ENCODE measurements at places on chromosomes 1 and 21.

GRCh38 chr21:35284199-35284598, 235.1 kb upstream of the RUNX1 start:
- no peak overlapping the region for H3K4me3 ChIP-seq
- DNase-seq, result no peak
- H3K27ac ChIP-seq, result no peak overlapping the region
- H3K4me1 ChIP-seq, result no peaks in the 10 kb centered on the region

DNA sequence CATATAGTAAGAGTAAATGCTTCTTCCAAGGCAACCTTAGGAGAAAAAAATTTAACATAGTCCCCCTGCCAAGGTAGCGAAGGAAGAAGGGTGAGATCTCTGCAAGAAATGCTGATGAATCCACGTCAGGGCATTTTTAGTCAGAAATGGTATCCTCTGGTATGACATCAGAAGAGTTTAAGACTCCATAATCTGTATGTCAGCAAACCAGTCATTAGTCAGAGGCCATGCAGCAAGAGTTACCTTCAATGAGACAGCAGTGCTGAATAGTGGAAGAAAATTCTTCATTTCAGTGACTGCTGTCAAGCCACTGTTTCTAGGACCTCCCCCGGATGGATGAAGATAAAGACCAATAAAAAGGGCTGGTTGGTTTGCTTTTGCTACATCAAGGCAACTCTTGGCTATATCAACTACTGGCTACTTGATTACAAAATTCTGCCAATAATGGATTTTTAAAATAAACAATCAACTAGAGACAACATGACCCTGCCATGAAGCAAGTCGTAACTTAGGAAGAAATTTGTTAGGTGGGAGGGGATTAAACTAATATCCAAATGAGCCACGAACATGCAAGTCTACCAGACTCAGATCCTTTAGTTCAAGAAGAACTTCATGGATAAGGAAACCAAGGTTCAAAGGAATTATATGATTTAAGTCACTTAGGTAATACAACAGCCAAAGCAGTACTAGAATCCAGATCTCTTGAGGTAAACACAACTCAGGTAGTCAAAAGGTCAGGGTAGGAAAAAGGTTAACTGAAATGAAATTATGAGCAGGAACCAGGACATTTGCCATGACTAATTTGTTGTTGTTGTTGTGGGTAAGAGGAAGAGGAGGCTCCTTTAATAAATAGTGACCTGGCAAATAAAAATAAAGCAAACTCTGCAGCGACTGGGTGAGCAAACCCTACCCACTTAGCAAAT, 25.6 kb upstream of the GUCA2A start:
- no peak overlapping the region for H3K4me3 ChIP-seq
- H3K27ac ChIP-seq, result no peak overlapping the region
- no peaks in the 10 kb centered on the region for H3K27me3 ChIP-seq
- DNase-seq, result no peak
- H3K4me1 ChIP-seq, result no peaks in the 10 kb centered on the region
- no peaks in the 10 kb centered on the region for H3K36me3 ChIP-seq

GRCh38 chr1:214402613-214403083, 121.7 kb downstream of the SMYD2 start:
- H3K27me3 ChIP-seq, result no peaks in the 10 kb centered on the region
- H3K27ac ChIP-seq, result no peak overlapping the region
- no peaks in the 10 kb centered on the region for H3K4me1 ChIP-seq
- no peaks in the 10 kb centered on the region for H3K36me3 ChIP-seq
- no peak overlapping the region for H3K4me3 ChIP-seq

DNA sequence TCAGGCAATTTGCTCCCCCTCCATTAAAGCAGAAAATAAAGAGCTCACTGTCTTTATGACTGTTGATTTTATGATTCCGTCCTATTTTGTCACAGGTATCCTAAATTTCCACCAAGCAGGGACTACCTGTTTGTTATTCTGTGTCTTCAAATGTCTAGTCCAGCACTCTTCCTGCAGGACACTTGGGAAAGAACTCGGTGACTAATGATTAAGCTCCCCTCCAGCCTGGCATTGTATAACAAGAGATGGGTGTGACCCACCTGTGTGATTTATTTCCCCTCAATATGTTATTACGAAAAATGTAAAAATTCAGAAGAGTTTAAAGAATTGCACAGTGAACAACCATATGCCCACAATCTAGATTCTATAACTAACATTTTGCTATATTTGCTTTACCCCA, 42.9 kb upstream of the LRRN2 start:
- peak overlapping the region; percentile 52 for H3K27ac ChIP-seq
- H3K36me3 ChIP-seq, result no peaks in the 10 kb centered on the region
- peaks cover 12% of the 10 kb centered on the region for H3K4me1 ChIP-seq
- DNase-seq, result no peak
- peaks cover 14% of the 10 kb centered on the region for H3K27me3 ChIP-seq

- no peak for DNase-seq
- H3K4me3 ChIP-seq, result no peak overlapping the region
- H3K27me3 ChIP-seq, result no peaks in the 10 kb centered on the region
- H3K4me1 ChIP-seq, result peaks cover 4% of the 10 kb centered on the region
- no peaks in the 10 kb centered on the region for H3K36me3 ChIP-seq
Measured at GRCh38 chr1:150484861-150485260, 2.4 kb upstream of the TARS2 start.

DNA sequence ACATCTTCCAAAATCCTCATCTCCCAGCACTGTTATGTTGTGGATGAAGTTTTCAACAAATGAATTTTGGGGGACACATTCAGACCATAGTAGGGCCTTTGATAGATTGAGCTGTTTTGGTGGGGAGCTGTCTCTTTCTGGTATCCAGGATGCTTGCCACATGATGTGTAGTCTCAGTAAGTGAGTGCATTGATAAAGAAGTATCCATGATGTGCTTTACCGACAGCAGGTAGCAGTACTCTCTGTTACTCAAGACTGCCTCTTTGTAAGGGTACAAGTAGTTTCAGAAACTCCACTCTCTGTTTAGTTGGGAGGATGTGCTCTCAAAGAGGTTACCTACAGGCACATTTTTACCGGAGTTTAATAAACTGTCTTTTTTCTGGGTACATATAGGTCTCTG, 26.5 kb downstream of the DYRK1A start:
- DNase-seq, result no peak
- no peak overlapping the region for H3K4me3 ChIP-seq
- H3K27me3 ChIP-seq, result no peaks in the 10 kb centered on the region
- H3K27ac ChIP-seq, result no peak overlapping the region

DNA sequence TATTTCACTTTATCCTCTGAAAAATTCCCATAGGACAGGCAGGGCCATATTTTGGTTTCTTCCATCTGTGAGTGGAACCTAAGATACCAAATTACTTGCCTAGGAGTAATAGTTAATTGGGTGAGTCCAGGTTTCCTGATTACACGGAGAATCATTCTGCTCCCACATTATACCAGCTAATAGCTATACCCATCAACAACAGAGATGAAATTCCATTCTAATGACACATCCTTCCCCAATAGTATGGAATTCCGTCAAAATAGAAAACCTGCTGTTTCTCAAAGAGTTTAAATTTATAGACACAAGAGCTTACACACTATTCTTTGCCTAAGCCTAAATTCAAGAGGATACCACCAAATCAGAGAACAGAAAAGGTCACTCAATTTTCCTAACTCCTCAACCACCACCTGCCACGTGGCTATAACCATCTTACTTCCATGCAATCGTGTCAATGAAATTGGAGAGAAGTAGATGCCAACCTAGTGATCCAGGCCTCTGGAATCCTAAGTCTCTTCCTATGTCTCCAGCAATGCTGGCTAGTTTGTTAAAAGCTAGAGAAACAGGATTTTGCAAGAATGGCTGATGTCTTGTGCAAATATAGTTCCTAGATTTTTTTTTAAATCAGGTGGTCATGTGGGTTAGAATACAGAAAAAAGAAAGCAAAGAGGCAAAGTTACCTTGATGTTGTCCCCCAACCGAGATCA, 6.2 kb downstream of the PPT1 start:
- no peak overlapping the region for H3K27ac ChIP-seq
- H3K36me3 ChIP-seq, result no peaks in the 10 kb centered on the region
- H3K4me3 ChIP-seq, result no peak overlapping the region
- no peak for DNase-seq

GRCh38 chr21:25029580-25029979, 577.7 kb downstream of the MRPL39 start:
- H3K4me3 ChIP-seq, result no peak overlapping the region
- no peak overlapping the region for H3K27ac ChIP-seq
- no peaks in the 10 kb centered on the region for H3K4me1 ChIP-seq
- no peaks in the 10 kb centered on the region for H3K27me3 ChIP-seq
- no peak for DNase-seq
- H3K36me3 ChIP-seq, result no peaks in the 10 kb centered on the region

DNA sequence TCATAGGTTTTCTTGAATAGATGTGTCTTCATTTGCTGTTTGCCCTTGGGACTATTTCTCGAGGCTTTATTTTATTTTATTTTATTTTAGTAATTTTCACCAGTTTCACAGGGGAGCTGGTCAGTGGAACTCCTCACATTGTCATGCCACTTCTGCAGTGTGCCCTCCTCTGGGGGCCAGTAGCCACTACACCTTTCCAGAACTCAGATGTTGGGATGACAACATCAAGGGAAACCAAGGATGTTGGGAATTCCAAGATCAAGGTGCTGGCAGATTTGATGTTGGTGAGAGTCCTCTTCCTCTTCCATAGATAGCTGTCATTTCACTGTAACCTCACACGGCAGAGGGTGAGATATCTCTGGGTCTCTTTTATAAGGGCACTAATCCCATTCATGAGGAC, 35.5 kb downstream of the SLC26A9 start:
- no peak overlapping the region for H3K4me3 ChIP-seq
- H3K27ac ChIP-seq, result no peak overlapping the region
- DNase-seq, result peak; percentile 30
- no peaks in the 10 kb centered on the region for H3K36me3 ChIP-seq
